ENCODE measurements at places on chromosomes 1 and 21.
A peak's percentile ranks its signal among the peaks of the same experiment; 100 is the strongest.

GRCh38 chr1:239795304-239795703 is 296.4 kb upstream of the FMN2 start:
- DNase-seq: no peak

GRCh38 chr1:234555390-234556024 is 54.5 kb downstream of the IRF2BP2 start:
- DNase-seq: no peak

GRCh38 chr21:17690078-17690494 is 77.4 kb upstream of the BTG3 start:
- no peak for DNase-seq

DNA sequence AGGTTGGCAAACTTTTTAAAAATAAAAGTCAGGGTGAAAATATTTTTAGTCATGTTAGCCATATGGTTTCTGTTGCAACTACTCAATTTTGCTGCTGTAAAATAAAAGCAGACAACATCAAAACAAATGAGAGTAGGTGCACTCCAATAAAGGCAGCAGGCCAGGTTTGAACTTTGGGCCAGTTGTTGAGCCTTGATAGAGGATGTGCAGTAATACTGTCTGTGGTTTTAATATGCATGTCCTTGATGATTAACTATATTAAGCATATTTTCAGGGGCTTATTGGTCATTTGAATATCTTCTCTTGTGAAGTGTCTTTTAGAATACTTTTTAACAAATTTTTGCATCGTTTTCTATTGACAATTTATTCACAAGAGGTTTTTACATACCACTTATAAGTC is 1399.9 kb upstream of the B3GALT2 start:
- no peak for DNase-seq

DNA sequence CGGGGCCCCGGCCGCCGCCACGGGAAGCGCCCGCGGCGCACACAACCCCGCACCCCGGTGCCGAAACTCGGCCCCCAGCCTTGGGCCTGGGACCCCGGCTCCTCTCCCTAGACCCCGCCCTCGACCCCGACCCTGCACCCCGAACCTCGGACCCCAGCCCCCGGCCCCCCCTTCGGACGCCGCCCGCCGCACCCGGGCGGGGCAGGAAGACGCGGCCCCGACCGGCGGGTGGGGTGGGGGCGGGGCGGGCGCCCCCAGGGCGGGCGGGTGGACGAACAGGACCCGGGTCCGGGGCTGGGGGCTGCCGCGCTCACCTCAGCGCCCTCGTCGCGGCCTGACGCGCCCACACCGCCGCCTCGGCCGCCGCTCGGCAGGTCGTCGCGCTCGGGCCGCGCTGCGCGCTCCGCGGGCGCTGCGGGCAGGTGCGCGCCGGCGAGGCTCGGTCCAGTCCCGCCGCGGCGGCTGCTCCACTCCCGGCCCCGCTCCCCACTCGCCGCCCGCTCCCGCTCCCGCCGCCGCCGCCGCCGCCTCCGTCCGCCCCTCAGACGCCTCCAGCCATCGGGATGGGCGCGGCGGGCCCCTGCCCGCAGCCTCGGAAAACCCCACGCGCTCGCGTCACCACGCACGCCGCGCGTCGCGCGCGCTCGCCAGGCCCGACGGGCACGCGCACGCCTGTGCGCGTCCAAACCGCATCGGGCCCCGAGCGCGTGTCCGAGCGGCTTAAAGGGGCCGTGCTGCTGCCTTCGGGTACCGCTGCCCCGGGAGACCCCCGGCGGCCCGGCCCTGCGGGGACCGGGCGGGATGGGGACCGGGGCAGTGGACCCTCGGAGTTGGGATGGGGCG is at the start of gene GNB1:
TSS of gene GNB1 (minus strand) at position 582 of the 843 bp plus-strand sequence. CDS start 65,634 bp downstream, outside the sequence.
- peak; percentile 95 for DNase-seq

DNA sequence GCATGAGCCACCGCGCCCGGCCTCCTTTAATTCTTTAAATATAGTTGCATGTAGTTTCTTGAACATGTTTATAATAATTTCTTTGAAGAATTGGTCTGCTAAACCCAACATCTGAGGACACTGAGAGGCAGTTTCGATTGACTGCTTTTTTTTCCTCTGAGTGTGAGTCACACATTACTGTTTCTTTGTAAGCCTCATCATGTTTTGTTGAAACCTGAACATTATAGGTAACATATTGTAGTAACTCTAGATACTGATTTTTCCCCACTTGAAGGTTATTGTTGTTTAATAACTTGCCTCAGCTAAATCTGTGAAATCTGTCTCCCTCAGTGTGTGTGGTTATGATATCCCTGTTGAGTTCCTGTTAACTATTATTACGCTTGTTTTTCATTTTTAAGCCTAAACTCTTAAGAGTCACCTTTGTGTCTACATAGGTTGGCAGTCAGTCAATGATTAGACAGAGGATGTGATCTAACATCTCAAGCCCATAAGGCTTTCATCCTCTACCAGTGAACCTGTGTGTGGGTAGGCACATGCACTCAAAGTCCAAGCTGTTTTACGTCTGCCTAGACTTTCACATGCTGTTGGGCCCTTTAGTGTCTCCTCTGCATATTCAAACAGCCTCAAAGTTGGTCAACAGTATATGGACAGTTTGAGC is 155.5 kb downstream of the KCNH1 start:
- no peak for DNase-seq

DNA sequence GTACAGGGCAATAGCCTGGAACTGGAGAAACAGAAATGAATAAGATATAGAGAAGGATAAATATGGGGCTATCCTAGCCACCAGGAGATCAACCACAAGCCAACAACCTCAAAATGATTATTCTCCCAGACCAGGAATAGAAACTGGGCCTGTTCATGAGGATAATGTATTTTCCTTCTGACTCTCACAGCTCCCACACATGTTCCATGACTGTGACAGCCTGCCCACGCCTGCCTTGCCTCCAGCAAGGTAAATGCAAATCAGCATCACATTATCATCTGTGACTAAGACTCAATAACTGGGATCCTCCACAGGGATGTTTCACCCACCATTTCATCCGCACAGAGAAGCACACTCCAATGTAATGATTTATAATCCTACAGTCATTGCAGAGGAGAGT is 3.3 kb downstream of the ENSA start:
- no peak for DNase-seq

- DNase-seq: no peak
These were observed 5.2 kb downstream of the SLAMF1 start for GRCh38 chr1:160641323-160642280.

DNA sequence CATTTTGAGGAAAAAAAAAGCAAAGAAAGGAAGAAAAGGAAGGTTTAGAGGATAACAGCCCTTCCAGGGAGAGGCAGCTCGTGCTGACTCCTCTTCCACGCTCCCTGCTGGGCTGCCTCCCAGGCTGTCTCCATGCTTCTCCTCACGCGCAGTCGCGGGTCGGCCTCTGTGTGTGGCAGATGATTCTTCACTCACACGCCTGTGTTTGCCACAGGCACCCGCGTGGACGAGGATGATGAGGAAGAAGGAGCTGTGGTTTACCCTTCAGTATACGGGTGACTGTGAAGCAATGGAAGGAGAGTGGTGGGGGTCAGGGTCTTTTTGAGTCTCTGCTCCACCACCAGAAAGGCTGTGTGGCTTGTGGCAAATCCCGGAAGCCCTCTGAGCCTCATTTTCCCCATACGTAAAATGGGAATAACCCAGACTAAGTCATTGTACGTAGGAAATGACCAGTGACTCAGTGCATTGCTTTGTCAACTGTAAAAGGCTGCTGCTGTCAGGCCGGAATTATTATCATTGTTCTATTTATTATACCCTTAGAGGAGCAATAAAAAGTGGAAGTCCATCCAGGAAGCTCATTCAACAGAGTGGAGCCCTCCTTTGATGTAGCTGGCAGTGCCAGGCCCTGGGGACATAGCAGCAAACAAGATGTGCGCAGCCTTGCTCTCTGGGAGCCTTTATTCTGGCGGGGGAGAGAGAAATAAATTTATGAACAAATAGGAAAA is 11.9 kb upstream of the SH2D2A start:
- no peak for DNase-seq

- no peak for DNase-seq
These were observed 126.2 kb downstream of the RASAL2 start for GRCh38 chr1:178220094-178220493.

GRCh38 chr1:113692824-113693431 is 66.4 kb downstream of the PHTF1 start:
- DNase-seq: no peak

DNA sequence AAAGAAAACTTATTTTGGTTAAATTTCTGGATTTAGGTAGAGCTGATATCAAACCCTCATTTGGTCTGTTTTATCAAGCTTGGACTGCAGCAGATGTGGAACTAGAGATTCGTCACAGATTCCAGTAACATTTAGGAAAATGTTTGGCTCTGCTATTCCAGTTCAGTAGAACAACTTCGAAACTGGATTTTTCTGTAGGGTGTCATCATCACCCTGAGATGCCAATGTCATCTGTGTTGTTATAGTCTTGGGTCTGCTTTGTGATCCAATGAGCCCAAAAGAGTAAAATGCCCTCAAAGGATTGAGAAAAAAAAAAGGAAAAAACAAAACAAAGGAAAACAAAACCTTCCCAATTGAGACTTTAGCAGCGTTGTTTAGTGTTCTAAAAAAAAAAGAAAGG is 55.4 kb downstream of the LAMC2 start:
- DNase-seq: no peak

DNA sequence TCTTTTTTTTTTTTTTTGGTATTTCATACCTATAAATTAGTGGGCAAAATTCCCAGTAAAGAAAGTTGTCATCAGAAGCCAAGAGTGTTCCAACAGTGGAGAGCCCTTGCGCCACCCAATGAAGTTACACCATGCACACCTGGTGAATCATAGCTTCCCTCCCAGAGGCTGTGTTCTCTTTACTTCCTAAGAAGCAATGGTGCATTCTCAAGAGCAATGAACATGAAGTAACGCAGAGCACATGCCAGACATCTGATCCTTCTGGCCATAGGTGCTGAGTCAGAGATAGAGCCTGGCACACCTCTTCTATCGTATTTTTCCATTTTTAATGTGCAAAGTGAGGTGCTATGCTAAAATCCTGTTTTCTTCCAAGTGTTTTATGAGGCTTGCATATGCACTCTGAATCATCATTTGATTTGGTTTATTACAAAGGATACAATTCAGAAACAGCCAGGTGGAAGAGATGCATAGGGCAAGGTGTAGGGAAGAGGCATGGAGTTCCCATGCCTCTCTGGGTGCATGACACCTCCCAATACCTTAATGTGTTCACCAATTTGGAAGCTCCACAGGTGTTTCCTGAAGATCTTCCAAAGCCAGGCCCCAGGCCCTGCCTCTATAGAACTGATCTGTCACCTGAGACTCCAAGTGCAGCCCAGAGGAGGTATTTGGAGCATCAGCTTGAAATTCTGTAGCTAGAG is 408.0 kb downstream of the SIPA1L2 start:
- DNase-seq: no peak

DNA sequence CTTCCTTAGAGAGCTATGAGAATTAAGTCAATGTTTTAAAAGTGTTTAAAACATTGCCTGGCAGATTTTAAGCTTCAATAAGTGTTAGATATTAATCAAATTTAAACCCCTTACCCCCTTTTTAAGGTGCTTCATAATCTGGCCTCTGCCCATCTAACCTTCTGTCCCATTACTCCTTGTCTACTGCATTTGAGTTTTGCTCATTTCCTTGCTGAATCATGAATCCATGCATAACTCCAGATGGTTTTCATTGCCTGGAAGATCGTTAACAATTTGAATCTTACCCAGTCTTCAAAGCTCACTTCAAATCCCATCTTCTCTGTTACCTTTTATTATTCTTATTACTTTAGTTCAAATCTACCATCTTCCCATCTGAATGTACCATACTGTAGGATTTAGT is 4.6 kb downstream of the HJV start:
- no peak for DNase-seq

GRCh38 chr1:180623579-180624347 is 8.1 kb upstream of the XPR1 start:
- DNase-seq: no peak

DNA sequence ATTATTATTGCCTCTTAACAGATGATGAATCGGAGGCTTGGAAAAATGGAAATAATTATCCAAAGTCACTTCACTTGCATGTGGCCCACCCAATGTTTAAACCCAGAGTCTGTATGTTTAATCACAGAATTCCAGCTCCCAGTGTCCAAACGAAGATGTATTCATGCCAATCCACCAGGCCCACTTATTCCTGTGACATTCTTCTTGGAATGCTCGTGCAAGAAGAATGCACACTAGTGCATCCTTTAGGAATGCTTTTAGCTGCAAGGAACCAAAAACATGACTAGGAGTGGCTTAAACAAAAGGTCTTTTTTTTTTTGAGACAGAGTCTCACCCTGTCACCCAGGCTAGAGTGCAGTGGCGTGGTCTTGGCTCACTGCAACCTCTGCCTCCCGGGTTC is 8.9 kb upstream of the OPRD1 start:
- DNase-seq: no peak

- DNase-seq: no peak
These were observed 98.1 kb upstream of the IGSF21 start for GRCh38 chr1:18009478-18009961.

GRCh38 chr21:41957991-41958766 is 4.4 kb upstream of the C2CD2 start:
- peak; percentile 75 for DNase-seq

- DNase-seq: no peak
These were observed 111.2 kb upstream of the ADGRL2 start for GRCh38 chr1:81689531-81689941.

DNA sequence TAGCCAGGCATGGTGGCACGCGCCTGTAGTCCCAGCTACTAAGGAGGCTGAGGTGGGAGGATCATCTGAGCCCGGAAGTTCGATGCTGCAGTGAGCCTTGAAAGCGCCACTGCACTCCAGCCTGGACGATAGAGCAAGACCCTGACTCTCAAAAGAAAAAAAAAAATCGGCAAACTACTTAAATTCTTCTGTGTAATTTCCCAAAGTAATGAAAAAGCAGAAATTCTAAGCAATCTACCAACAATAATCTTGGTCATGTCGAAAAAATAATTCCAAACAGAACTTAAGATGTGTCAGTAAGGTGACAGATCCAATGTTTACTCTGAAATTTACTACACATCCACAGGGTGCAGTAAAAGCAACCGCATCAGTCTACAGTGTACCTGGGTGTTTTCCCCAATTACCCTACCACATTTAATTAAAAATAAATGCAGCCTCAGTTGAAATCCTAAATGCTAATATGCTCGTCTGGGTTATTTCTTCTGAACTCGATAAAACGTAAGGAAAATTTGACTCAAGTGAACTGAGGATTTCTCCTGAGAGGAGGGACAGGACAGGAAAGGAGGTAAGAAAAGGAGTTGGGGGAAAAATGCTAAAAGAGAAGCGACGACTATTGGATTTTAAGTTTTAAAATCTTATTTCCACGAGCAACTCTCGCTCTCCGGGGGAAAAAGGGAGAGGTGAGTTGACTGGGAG is 801 bp downstream of the EPRS1 start:
- DNase-seq: no peak

DNA sequence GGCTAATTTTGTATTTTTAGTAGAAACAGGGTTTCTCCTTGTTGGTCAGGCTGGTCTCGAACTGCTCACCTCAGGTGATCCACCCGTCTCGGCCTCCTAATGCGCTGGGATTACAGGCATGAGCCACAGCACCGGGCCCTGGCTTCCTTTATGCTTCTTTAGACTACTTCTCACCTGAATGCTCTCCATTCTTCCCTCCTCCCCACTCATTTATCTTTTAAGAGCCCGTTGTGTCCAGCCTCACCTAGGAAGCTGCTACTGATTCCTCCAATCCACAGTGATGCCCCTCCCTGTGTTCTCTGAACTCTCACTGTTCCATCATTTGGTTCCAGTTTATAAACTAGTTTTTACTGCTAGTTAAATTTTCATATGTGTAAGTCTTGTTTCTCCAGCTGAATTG is 44.9 kb upstream of the NR5A2 start:
- no peak for DNase-seq
